ENCODE measurements at places on chromosomes 4 and X.

DNA sequence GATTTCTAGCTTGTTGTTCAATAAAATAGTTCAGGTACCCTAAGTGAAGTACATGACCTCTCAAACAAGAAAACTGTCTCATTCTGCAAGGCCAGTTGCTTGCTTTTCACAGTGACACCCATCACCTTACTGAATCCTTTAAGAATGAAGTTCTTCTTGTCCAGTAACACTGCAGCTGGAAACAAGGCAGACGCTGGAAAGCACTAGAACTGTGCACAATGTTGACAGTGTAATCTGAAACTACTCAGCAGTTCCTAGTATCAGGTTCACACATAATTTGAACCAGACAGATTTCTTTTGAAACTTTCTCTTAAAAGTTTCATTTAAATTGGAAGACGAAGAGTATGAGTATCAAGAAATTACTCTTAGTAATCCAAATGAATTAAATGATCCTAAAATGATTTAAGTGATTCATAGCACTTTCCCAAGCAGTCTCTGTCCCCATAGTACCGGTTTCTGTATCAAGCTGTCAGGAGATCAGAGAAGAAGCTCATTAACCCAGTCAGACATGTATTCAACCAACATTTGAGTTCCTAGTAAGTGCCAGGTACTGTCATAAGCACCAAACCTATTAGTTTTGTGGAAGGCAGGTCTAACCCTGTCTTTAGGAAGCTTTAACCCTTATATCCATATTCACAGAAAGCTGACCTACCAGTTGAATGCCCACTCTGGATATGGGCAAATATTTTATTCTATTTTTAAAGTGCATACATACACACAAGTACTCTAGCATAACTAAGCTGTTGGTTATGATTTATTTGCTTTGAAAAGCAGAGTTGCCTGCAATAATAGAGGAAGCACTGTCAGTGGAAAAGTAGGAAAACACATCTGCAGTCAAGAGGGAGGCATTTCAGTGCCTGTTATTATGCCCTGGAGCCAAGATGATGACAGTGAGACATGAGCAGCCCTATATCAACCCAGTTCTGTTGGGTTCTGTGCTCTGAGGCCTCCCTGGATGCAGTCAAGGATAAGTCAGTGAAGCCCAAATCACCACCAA is 63.6 kb downstream of the PALLD start:
- no peak for DNase-seq

GRCh38 chr4:105022811-105023667 is 123.6 kb upstream of the TET2 start:
- no peak for DNase-seq

GRCh38 chr4:38184404-38184803 is 224.2 kb downstream of the PTTG2 start:
- DNase-seq, result no peak

DNA sequence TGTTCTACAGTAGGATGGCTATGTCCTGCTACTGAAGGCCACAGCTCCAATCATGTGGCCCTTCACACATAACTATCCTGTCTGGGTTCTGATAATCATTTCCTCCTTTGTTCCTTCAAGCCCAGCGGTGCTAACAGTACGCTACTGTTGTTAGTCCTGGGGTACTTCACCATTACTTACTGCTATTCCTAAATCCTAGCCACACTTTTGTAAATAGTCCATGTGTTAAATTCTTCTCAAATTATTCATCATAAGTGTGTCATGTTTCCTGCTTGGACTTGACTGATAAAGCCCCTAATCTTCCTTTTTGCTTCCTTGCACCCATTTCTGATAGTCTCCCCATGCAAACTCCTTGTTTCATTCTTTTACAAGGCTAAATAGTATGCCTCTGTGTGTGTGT is 332.6 kb downstream of the FGF13 start:
- no peak for DNase-seq

- DNase-seq, result no peak
These were observed 367.4 kb upstream of the ANXA10 start for GRCh38 chr4:167724941-167725340.

DNA sequence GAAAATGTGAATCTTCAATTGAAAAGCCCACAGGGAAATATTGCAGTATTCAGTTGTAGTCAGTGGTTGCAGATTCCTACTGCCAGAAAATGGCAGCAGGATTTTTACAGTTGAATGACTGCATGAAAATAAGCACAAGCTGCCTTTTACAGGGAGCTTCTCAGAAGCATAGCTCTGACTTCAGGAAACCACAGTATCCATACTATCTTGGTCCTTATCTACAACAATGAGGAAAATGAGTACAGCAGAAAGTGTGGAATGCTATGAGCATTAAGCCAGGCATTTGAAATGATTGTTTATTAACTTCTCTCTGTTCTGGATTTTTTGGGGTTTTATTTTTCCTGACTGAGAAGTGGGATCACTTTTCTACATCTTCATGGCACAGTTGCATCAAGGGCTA is 34.6 kb upstream of the PRRG1 start:
- DNase-seq, result no peak

DNA sequence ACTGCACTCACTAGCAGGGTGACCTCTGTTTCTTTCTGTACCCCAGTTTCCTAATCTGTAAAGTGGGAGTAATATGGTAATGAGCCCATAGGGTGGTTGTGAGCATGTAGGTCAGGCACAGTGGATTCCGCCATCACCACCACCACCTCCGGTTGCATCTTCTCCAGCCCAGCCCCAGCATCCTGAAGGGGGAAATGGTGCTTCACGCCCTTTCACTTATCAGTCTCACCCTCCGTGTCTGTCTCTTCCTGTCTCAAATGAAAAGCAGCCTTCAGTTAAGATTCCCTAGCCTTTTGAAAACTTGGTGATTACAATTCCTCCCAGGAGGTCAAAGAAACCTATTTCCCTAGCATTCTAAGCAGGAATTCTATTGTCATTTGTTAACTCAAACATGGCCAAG is 16.9 kb upstream of the XPNPEP2 start:
- DNase-seq, result no peak

- DNase-seq, result no peak
These were observed 201.0 kb upstream of the STK26 start for GRCh38 chrX:131821945-131822622.

- DNase-seq, result no peak
These were observed 114.5 kb downstream of the DDX53 start for GRCh38 chrX:23114241-23114640.

GRCh38 chr4:158131027-158131426 is 41.8 kb downstream of the GASK1B start:
- no peak for DNase-seq

- no peak for DNase-seq
These were observed 222.6 kb upstream of the INTU start for GRCh38 chr4:127410201-127410600.

GRCh38 chrX:1420371-1420770 is 28.5 kb upstream of the SLC25A6 start:
- no peak for DNase-seq

DNA sequence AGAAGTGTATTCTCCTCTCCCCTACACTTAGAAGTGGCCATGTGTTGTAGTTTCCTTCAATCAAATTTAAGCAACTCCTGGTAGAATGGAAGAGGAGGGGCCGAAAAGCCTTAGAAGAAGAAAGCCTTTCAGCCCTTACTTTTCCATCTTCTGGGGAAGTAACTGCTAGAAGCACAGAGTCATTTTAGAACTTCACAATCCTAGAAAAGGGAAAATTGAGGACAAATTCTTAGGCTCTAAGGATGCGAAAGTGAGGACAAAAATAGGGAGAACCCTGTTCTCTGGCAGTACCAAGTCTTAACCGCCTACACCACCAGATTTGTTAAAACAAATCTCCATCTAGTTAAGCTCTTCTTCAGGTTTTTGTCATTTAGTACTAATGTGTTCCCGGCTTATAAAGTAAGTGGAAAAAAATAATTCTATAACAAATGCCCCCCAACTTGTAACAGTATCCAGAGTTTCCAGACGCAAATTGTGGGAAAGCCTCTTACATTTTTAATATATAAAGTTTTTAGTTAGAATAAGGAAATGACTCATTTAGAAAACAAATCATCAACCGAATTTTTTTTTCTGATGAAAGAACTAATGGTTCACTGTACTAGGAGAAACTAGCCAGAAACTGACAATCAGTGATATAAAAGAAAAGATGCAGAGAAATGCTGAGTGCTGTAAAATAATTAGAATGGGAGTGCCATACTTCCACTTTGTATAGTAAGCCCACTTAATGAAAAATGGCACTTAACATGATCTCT is 76.0 kb downstream of the ARAP2 start:
- DNase-seq, result no peak

DNA sequence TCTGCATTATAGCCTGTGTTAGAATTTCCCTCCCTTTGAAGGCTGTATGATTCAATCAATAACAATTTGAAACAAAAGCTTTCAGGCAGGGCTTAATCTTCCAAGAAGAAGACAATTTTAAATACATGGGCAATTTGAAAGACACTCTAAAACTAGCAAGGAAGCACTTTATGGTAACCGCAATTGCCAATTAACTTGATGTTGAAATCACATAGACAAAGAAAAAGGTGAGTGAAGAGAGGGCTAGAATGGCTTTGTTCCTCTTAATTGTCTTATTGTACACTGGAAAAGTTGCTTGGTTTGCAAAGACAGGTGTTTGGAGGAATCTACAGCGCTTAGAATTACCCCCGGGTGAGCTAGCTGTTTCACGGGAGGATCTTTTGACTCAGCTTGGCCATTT is 74.4 kb upstream of the PRKX start:
- no peak for DNase-seq

DNA sequence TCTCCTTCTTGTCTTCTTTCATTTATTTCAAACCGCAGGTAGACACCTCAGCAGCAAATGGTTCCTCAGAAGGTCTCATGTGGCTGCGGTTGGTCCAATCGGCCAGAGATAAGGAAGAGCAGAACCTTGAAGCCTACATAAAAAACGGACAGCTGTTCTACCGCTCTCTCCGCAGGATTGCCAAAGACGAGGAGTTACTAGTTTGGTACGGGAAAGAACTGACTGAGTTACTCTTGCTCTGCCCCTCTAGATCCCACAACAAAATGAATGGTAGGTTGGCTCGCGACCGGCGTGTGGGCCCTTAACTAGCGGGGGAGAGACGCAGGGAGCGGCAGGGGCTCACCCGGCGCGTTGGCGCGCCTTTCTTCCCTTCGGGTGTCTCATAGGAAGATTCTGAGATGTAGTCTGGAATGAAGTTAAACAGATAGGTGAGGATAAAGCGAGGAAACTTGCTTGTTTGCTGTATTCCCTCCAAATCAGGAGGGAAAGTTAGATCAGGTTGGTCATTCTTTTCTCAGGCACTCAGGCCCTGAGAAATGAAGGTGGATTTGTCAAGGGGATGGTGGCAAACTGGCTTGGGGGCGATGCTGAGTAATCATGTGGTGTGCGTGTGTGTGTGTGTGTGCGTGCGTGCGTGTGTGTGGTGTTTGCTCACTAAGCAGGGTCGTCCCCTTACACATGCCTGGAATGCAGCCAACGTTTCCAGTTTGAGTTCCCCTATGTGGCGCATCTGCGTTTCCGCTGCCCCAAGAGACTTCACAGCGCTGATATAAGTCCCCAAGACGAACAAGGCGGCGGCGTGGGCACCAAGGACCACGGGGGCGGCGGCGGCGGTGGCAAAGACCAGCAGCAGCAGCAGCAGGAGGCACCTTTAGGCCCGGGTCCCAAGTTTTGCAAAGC is 4.2 kb downstream of the PRDM8 start:
- no peak for DNase-seq

DNA sequence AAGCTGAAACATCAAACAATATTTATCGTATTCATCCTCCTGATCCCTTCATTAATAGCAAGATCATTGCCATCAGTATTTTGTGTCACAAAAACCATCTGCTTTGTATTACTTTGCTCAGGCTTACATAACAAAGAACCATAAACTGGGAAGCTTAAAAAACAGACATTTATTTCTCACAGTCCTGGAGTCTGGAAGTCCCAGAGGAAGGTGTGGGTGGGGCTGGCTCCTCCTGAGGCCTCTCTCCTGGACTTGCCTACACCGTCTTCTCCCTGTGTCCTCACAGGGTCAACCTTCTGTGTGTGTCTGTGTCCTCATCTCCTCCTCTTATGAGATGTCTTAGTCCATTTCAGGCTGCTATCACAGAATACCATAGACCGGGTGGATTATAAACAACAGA is 61.3 kb upstream of the MXRA5 start:
- no peak for DNase-seq

DNA sequence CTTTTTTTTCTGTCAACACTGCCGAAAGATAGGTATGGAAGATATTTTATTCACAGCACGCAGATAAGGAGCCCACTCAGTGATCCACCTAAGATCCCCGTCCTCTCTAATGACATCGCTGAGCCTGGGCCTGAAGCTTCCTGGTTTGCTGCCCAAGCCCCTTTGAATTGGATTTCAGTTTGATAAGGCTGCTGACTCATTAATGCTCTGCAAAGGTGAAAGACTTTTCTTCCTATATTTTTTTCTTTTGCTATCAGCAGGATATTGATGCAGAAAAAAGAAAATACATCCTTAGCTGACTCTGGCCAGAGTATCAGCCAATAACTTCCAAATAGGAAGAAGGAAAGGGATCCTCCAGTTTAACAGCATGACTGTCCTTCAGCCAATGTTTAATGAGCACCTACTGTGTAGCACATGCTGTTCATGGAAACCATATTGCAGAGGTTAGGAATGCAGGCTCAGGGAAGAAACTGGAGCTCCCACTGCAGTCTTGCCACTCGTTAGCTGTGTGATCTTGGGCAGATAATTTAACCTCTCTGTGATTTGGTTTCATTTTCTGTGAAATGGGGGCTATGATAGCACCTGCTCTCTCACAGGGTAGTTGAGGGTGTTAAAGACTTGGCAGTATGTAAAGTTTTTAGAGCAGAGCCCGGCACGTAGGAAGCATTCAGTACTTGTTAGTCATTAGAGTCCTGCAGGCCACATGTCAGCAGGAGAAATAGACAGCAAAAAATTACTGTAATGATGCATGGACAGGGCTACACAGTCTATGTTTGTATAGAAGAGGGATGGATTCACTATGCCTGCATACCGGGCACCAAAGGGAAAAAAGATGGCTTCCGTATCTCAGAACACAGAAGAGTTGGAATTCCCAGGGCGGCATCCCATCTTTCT is 39.3 kb downstream of the EVC start:
- DNase-seq, result no peak

DNA sequence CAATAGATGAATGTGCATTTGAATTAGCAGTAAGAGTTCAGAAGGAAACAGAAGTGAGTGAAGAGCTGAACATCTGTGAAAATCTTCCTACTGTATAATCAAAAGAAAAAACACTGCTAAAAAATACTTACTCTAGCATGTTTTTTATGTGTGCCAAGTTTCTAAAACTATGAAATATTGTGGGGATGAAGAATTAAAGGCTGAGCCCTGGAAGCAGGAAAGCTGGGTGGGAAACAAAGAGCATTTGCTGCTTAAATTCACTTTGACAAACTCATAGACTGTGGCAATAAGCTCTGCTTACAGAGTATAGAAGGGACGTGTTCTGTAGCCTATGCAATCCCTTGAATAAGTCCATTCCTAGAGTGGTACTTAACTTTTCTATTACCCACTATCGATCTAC is 261.7 kb downstream of the ANKRD50 start:
- DNase-seq, result no peak

DNA sequence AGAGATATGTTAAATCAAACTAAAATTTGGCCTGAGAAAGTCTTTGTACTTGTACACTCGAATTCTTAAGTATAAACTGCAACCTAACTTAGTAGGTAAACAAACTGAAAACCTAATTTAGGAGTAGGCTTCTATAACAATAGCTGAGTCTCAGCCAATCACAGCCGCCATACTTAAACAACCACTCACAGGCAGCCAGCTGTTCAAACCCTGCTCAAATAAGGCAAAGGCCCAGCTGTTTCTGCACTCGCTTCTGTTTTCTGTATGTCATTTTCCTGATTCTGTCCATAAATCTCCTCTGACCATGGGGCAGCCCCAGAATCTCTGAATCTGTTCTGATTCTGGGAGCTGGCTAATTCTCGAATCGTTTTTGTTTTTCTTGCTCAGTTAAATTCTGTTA is 7.8 kb upstream of the PLS3 start:
- no peak for DNase-seq

Measured in GM18507 (cell line).